Stimulated activated CD8-positive, alpha-beta memory T cell treated with anti-CD3 and anti-CD28 coated beads, Interleukin-7, amount 100 ng/mL, for 1 hour (primary cell): ENCODE measurements at places on chromosomes 1 and 21.

GRCh38 chr1:193629875-193630274 lies 443.5 kb upstream of the B3GALT2 start:
- no peak for DNase-seq

GRCh38 chr21:15408089-15408488 lies 321.7 kb upstream of the USP25 start:
- DNase-seq: no peak

DNA sequence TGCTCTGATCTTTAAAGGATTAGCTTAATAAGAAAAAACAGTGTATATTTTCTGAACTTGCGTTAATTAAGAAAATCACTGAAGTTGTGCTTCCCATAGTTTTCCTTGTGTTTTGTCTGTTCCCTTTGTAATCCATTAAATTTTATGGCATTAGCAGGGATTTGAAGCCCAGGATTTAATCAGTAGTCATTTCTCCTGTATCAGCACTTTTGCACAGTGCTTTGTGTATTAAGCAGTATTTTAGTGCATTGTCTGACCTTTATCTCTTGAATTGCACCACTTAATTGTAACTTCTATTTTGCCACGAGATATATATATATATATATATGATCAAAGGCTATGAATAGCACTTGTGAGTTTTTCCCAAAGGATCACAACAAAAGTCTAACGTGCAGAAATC lies 133.7 kb downstream of the S1PR1 start:
- DNase-seq: no peak

- DNase-seq: no peak
Measured at GRCh38 chr1:214658785-214659184, 55.8 kb downstream of the CENPF start.

GRCh38 chr1:109919303-109919702 lies 8.7 kb downstream of the CSF1 start:
- no peak for DNase-seq

DNA sequence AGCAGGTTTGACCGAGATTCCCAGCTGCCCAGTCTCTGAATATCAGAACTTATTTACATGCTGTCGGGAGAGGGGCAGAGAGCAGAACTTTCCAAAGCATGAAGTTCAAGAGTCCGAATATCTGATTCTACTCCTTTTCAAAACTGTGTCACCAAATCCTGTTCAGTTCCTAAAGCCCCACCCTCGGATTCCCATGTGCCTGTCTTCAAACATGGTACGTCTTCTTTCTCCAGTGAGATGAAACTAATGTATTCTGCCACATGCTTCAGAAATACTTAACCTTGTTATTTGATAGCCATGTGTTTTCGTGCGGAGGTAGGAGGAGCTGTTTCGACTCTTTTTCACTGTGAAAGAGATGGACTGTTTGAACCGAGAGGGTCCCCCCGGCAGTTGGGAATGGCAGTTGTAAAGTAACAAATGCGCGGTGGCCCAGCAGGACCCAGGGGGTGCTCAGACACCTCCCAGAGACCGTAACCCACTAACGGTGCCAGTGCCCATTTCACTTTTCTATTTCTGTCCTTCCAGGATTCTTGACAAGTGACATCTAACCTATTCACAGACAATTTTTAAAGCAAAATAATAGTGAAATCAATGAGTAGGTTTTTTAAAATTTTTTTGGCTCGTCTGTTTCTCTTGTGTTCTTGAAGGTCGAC lies 67.2 kb downstream of the ZBTB18 start:
- DNase-seq: no peak

DNA sequence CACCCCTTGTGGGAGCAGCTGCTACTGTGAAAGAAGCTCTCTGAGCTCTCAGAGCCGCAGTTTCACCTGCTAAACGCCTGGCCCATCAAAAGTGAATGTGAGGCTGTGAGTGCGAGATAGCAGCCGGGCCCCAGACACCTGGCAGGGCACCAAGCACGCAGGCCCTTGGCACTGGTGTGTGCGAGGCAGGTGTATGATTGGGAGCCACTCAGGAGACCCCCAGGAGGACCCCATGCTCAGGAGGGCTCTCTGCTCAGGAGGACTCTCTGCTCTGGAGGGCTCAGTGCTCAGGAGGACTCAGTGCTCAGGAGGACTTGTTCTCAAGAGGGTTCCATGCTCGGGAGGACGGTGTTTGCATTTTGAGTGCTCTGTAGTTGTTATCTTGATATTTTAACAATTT lies 14.3 kb upstream of the ADARB1 start:
- DNase-seq: no peak

DNA sequence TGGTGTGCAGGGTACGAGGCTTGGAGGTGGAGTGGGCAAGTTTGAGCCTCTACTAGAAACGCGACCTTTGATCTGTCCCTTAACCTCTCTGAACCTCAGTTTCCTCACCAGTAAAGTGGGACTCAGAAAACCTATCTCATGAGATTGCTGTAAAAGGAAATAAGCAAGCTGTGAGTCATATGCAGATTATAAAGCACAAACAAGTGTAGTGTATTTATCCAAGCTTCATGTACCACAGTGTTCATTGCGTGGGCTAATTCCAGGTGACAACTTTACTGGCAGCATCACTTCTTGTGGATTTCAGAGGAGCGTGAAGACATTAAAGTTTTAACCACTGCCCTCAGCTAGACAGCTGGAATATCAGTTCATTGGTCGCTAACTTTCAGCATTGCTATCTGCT lies 44.4 kb downstream of the ZNF697 start:
- DNase-seq: no peak
